ENCODE measurements at places on chromosomes 11 and 22.
A peak's percentile ranks its signal among the peaks of the same experiment; 100 is the strongest.

GRCh38 chr11:63683133-63683991, 2.1 kb downstream of the RTN3 start:
- DNase-seq: no peak

GRCh38 chr11:62689421-62690183, at the start of gene LRRN4CL:
TSS of gene LRRN4CL (minus strand) at chr11:62689530. CDS start at chr11:62688508, 1,022 bp downstream.
- no peak for DNase-seq

DNA sequence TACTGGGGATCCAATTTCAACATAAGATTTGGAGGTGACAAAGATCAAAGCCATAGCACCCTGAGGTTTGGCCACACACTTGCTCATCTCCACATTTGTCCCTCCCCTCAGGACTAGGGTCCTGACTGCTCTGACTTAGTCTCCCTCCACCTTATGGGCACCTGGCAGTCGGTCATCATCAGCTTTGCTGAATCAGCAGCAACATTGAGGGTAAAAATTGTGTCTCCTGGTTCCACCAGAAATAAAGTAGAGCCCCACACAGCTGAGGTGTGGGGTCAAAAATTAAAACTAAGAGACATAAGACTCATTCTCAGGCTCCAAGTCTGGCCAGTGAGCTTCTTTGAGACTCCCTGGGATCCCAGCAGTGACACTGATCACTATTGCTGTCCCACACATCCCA, 56.2 kb downstream of the GGTLC2 start:
- no peak for DNase-seq

DNA sequence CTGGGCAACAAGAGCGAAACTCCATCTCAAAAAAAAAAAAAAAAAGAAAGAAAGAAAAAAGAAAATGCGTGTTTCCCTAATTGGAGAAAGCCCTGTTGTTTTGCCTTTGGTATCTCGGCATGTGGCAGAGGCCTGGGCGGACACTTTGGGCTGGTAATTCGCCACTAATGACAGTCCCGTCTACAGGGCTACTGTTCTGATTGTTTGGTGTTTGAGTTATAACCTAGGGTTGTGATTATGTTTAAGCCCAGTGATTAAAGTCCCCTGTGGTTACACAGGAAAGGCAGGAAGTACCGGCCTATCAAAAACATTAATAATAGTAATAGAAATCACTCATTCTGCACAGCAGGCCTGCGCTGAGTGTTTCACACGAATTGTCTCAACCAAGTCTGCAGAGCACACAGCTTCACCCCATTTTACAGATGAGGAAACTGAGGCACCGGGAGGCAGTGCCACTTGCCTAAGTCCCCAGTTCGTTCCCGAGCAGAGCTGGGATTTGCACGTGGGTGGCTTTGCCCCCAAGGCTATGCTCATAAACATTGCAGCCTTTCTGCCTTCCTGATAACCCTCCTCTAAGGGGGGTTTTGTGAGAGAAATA, 39.1 kb upstream of the GRAMD4 start:
- DNase-seq: no peak

DNA sequence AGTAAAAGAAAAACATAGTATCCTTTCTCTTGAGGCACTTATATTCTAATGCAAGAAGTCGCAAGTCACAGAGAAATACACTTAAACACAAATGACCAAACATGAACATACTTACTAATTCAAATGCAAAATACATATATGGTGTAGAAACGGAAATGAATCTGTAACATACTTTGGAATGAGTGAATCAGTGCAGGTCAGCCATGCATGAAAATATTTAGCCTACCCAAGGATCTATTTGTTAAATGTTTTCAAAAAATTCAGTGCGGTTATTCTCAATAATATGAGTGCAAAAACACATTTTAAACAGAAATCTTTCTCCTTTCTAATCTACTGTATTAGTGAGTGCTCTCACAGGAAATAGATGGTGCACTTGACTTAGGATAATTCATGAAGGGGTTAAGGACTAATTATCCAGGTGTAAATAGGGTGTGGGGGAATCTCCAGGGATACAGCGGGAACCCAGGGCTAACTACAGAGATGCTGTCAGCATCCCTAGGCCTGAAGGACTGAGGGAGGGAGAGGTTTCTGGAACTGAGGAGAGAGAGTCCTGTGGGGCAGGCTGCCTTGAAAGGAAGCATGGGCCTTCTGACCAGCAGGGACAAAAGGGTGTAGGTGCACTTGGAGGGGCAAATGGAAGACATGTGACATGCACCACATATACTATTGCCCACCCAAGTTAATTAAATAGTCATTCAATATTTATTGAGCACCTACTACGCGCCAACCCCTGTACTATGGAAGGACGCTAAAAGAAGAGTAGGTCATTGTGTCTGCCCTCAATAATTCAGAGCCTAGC, 139.2 kb downstream of the MAML2 start:
- DNase-seq: no peak

- DNase-seq: no peak
Measured at GRCh38 chr11:70124321-70125000, 46.3 kb downstream of the ANO1 start.

- DNase-seq: no peak
Measured at GRCh38 chr11:39741066-39741465, 1718.4 kb downstream of the LRRC4C start.

GRCh38 chr11:122032317-122032716, 83.7 kb downstream of the BLID start:
- DNase-seq: no peak

DNA sequence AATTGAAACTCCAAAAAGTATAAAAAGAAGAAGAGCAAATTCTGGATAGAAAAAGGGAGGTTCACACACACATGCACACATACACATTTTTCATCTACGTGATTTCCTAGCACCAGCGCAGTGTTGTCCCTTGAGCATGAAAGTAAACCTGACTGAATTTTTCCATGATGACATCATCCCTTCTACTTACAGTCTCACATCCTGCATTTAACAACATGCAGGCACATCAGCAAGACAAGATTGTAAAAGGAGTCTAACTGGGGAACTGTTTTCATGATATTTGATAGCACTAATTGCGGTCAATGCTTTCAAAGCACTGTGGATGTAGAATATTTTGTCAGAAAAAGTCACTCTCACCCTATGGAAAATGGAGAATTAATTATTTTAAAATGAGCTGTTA, 36.6 kb downstream of the GAS2 start:
- peak; percentile 60 for DNase-seq

DNA sequence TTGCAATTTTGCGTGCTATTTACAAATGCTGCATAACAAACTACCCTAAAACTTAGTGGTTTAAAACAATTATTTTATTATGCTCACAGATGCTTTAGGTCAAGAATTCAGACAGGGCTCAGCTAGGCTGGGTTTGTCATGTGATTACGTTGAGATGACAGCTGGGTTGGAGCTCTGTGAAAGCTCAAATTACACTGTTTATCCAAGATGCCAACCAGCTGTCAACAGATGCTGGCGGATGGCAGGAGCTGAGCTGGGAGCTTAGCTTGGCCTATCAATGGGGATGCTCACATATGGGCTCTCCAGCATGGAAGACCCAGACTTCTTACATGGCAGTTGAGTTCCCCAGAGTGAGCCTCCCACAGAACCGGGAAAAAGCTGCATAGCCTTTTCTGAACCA, 62.7 kb downstream of the STK33 start:
- DNase-seq: no peak

DNA sequence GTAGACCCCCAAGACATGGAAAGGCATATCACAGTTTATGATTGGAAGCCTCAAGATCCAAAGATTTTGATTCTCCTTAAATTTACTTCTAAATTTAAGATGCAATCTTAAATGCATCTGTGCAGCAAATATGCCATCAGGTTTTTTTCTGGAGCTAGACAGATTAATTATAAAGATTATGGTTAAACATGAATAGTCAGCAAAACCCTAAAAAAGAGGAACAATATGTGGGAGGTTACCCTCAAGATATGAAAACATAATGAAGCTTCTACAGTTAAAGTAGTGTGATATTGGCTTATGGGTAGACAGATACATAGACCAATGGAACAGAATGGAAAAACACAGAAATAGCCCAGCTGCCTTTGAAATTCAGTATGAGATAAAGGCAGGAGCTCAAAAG, 31.7 kb downstream of the OR8B12 start:
- no peak for DNase-seq

GRCh38 chr11:66126064-66126463, 56.0 kb downstream of the PACS1 start:
- DNase-seq: no peak

DNA sequence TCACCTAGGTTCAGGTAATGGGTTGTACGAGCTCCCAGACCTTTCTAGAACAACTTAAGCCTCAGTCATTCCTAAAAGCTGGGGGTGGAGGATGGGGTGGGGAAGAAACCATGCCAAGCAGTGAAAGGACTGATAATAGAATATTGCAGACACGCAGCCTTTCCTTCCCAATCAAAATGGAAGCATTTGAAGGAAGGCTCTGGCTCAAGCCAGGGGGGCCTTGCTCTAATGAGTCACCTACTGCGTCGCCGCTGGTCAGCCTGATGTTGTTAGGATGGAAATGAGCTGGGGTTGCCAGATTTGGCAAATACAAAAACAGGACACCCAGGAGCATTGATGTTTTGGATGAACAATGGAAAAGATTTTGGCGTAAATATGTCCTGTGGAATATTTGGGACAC, 6.2 kb downstream of the SYT12 start:
- DNase-seq: no peak

- DNase-seq: peak; percentile 40
Measured at GRCh38 chr11:106644824-106645223, 373.5 kb downstream of the GUCY1A2 start.

- no peak for DNase-seq
Measured at GRCh38 chr11:59792507-59792906, 18.1 kb downstream of the MRPL16 start.

- DNase-seq: no peak
Measured at GRCh38 chr11:122394313-122394712, 261.2 kb upstream of the UBASH3B start.

DNA sequence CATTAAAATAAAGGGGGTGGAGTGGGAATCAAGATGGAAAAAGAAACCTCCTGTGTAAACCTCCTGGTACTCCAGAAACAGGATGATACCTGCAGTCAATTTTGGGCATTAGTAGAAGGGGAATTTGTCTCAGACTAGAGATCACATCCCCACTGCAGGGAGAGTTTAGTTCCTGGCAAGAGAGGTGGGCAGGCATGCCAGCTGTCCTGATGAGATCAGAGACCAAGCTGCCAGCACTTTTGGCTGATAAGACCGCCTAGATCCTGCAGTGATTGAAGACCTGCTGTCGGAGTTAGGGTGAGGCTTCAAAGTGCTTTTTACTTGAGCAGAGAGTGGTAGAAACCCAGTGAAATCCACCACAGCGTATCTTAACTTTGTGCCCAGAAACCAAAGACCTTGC, 29.7 kb upstream of the NELL1 start:
- DNase-seq: no peak

Measured in epithelial cell of prostate (primary cell).